Nasal cavity respiratory epithelium epithelial cell of viscerocranial mucosa (primary cell): ENCODE measurements at places on chromosomes 2 and 18. TPM values are rescaled to one million over a fixed set of nuclear protein-coding genes. Genes with fewer than 3 reads are reported as not detected.

ANKRD62 gene
- under 0.01 TPM in 1 of 2 replicates, not detected in the other for total RNA-seq

TMEM169 gene
- total RNA-seq: 0.14 and 0.34 TPM in 2 replicates

REEP1 gene
- total RNA-seq: under 0.01 TPM in 1 of 2 replicates, not detected in the other

LRRFIP1 gene
- 151 and 170 TPM in 2 replicates for total RNA-seq

KCNJ3 gene
- total RNA-seq: not detected in 2 replicates

PPM1B gene
- total RNA-seq: 30.6 and 32.8 TPM in 2 replicates

COMMD1 gene
- total RNA-seq: 22.7 and 26.3 TPM in 2 replicates

INHBB gene
- total RNA-seq: 0.21 and 0.34 TPM in 2 replicates
